ENCODE measurements at places on chromosomes 7 and 10.

DNA sequence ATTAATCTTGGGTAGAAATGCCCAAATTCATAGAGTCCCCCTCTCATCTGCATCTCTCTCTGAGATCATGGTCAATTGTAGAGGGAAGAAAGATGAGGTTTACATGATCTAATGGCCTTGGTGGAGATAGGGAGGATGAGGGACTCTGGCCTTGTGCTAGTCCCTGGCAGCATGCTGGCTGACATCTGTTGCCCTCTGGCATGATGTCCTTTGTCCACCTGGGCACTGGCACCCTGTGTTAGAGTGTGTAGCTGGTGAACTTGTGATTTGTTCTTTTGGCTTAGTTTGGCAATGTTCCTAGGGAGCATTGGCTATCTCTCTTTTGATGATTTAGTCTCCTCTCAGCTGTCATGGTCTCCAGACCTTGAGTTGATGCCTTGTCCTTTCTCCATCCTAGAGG is 103.2 kb downstream of the DYNC1I1 start:
- DNase-seq, result no peak

DNA sequence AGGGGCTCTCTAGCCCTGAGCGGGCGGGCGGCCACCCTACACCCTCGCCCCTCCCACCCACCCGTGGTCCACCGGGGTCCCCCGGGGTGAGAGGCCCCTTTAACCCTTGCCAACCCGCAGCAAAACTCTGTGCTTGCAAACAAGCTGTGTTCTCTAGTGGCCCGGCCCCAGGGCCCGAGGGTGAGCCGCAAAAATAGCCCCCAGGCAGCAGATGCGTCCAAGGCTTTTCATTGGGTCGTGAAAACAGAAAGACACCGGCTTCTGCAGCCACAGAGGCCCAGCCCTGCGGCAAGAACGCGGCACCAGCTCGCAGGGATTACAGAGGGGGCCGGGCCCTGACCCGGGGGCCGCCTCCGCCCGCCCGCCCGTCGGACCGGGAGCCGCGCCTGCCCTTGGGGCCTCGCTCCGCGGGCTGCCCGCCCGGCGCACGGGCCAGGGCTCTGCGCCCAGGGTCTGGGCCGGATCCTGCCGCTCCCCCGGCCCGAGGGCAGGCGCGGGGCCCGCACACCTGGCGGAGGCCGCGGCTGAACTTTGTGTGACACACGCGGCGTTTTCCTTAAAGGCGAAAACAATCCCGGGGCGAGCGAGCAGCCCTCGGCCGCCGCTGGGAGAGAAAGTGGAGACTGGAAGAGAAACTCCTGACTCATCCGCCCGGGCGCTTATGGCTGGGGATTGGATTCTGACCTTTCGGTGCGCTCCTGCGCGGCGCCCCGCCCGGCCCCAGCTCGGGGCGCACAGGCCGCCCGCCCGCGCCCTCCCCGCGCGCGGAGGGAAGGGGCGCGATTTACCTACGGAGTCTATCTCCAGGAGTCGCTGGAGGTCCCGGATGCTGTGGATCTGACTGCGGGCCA is 2.8 kb downstream of the PDGFA start:
- no peak for DNase-seq

- DNase-seq, result no peak
Measured at GRCh38 chr7:21912305-21912704, 33.4 kb downstream of the CDCA7L start.

GRCh38 chr7:85111761-85112160 is 75.1 kb downstream of the SEMA3D start:
- no peak for DNase-seq

DNA sequence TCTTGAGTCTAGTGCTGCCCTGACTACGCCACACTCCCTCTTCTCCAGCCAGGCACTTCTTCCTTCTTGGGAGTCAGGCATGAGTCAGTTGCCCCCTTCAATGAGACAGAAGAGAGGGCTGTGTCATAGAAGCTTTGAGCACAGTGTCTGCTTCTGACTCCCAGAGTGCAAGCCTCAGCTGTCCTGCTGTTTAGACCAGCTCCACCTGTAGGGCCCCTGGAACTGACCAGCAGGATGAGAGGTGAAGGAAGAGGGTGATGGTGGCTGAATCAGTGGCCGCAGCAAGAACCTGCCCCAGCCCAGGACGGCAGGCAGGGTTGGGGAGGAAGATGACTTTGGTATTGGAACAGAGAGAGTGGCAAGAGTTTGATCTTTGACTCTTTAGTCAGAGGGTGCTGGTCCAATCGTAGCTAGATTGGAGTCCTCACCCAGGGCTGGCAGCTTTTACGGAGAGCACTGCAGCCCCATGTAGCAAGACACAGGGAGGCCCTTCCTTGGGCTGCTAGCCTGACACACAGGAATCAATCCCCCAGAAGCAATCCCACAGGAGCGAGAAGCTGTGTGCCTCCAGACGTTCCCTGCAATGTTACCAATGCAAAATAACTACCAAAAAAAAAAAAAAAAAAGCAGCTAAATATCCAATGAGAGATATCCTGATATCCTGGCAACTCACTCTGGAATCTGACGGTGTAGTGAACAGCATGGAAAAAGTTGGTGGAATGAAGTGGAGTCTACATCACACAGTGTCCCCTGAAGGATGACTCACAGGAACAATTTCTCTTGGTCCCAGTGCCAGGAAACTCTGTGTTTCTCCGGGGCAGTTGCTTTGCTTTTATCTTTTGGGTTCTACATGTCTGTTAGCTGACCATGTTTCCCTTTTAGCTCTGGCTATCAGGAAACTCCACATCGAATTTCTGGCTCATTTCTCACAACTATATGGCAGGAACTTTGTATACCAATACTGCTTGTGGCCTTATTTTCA is 6.9 kb downstream of the C10orf62 start:
- DNase-seq, result no peak
